ENCODE measurements at places on chromosomes 1 and 21.

- DNase-seq = no peak
Observed at GRCh38 chr1:46446646-46447498, 42.8 kb upstream of the DMBX1 start.

DNA sequence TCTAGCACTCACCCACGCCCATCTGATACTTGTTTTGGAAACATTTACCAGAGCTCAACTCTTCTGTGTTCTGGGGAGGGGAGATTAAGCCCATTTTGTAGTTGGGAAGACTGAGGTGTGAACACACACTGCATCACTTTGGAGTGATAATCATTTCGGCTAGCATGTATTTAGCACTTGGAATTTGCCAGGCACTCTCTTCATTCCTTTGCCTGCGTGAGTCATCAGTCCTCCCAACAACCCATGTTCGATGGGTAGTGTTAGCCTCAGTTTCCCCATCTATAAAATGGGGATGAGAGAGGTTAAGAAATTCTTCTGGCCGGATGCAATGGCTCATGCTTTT is 182.8 kb upstream of the TMEM51 start:
- DNase-seq = no peak

DNA sequence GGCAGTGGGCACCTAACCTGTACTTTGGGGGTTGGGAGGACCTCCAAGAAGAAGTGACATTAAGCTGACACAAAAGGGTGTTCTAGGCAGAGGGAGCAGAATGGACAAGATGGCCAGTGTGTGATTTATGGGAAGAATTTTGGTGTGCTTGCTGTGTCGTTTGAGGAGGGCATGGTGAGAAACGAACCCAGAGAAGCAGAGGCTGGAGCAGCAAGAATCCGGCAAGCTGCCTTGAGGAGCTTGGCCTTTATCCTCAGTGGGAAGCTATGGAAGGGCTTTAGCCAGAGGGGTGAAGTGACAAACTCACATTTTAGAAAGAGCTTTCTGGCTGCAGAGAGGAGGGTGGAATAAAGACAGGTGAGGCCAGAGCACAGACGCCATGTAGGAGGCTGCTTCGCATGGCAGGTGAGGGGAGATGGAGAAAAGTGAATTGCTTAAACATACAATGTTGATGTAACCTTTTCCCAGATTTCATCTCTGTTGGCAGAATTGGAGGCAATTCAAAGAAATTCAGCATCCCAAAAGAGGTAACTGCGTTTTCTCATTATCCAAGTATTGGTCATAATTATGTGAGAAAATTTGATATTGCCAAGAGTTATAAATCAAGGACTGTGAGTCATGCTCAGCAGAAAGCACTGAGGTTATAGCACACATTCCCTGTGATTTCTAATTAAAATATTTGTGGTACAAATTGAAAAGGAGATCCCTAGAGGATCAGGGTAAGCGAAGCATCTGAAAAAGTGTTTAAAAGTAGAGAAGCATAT is 26.5 kb downstream of the TRIM45 start:
- peak; percentile 83 for DNase-seq

GRCh38 chr1:91201176-91201575 is 179.3 kb upstream of the ZNF644 start:
- no peak for DNase-seq

Data from fibroblast of skin of left biceps (primary cell).